ENCODE measurements at places on chromosomes 4 and X. TPM values are rescaled to one million over a fixed set of nuclear protein-coding genes. Genes with fewer than 3 reads are reported as not detected.

COL4A5 gene
- 3.1 TPM for total RNA-seq

GABRB1 gene
- total RNA-seq, result not detected

PLXNB3 gene
- total RNA-seq, result 28.2 TPM

P2RY10 gene
- total RNA-seq, result 0.65 TPM
